ENCODE measurements at places on chromosomes 13 and 19. TPM values are rescaled to one million over a fixed set of nuclear protein-coding genes. Genes with fewer than 3 reads are reported as not detected.

- H3K4me3 ChIP-seq, result no peak overlapping the region
- no peak for DNase-seq
- peaks cover 26% of the 10 kb centered on the region for H3K27me3 ChIP-seq
- no peak overlapping the region for H3K27ac ChIP-seq
Measured at GRCh38 chr19:23972161-23972560, 57.5 kb downstream of the ZNF726 start.

GRCh38 chr19:279656-280055, 11.5 kb downstream of the PLPP2 start:
- H3K4me3 ChIP-seq, result no peak overlapping the region
- no peaks in the 10 kb centered on the region for H3K36me3 ChIP-seq
- H3K27ac ChIP-seq, result no peak overlapping the region
- DNase-seq, result no peak
- peaks cover 58% of the 10 kb centered on the region for H3K27me3 ChIP-seq

DNA sequence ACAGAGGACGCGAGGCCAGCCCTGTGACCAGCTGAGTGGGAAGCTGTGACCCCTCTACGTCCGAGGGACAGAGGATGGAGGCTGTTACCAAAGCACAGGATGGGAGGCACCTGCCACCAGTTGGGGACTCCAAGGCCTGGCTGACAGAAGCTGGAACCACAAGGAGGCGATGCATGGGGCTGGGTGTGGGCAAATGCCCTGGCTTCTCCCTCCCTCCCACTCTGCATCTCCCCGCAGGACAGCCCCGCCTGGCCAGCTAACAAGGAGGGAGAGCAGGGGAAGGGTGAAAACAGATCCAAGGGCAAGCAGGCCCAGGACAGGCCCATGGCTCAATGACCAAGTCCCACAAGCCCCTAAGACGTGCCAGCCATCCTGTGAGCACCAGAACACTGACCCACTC, 28.6 kb downstream of the AKT2 start:
- no peak overlapping the region for H3K27ac ChIP-seq
- H3K4me1 ChIP-seq, result peaks cover 39% of the 10 kb centered on the region
- no peak for DNase-seq
- H3K27me3 ChIP-seq, result no peaks in the 10 kb centered on the region

DNA sequence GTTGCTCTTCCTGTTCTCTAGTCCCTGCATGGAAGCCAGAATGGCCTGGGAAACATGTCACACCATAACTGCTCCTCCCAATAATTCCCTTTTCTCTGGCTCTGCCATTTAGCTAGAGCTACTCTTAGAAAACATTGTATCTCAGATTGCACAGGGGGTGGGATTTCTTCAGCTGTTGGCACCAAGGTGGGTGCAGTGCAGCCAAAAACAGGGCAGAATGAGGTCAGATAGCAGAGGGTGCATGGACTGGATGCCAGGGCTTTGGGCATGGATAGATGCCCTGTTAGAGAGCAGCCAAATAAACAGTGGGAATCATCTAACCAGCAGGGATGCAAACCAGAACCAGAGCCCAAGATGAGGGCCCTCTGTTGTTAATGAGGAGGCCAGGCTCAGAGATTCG, 4.9 kb upstream of the AMER2 start:
- DNase-seq, result no peak
- peak overlapping the region; percentile 31 for H3K27ac ChIP-seq
- peaks cover 54% of the 10 kb centered on the region for H3K27me3 ChIP-seq
- H3K4me3 ChIP-seq, result no peak overlapping the region
- H3K36me3 ChIP-seq, result peaks cover 14% of the 10 kb centered on the region

NBEA gene
- 7.2 TPM for total RNA-seq

ATP8A2 gene
- 3.8 TPM for total RNA-seq
